ENCODE measurements at places on chromosomes 3 and 15.

- no peak for DNase-seq
These were observed 775.9 kb downstream of the SQOR start for GRCh38 chr15:46410705-46411104.

- no peak for DNase-seq
These were observed 46.4 kb downstream of the MORC1 start for GRCh38 chr3:109071350-109072142.

DNA sequence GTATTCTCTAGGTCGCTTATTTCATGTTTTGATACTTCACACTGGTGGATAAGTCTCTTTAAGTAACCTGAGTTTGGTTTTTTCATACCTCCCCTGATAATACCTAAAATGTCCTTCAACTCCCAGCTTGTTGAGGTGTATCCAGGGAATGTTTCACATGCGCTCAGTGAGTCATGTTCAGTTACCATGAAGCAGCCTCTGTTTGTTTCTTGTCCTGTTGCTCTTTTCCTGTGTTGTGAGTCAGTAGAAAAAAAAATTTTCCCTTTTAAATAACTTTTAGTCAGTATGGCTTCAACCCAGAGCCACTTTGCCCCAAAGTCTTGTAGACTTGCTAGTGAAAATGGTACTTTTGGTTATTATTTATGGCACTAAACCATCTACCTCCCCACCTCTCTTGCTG lies 278.4 kb upstream of the ZPLD1 start:
- DNase-seq, result no peak

DNA sequence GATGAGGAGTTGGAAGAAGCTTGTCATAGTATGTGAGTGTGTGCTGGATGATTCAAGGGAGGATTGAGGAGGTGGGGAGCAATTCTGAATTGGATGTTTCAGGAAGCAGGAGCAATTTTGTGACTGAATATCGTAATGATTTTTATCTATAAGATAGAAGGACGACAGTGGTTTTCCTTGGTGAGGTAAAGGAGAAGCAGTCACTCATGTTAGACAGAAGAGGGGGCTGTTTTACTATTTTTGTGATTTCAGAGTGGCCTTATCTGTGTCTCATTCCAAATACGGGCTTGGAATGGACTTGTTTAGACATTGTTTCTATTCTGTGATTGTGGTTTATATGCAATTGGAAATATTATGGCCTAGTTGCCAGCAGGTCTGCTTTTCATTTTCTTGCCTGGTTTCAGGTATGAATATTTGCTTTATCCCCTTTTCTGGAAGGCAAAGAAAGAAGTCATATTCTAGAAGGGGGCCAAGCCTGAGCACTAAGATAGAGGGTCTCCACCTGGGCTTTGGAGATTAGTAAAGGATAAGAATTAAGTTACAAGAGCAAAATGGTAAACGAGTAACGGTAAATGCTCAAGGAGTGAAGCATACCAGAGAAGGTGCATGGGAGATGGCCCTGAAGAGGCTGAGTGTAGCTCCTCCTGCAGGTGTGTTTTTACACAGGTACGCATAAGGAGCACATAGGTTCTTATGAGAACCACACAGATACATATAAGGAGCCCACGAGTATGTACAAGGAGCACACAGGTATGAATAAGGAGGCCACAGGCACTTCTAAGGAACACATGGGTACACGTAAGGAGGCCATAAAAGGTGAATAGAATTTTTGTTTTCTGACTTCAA lies 124.6 kb upstream of the KCNAB1 start:
- no peak for DNase-seq

DNA sequence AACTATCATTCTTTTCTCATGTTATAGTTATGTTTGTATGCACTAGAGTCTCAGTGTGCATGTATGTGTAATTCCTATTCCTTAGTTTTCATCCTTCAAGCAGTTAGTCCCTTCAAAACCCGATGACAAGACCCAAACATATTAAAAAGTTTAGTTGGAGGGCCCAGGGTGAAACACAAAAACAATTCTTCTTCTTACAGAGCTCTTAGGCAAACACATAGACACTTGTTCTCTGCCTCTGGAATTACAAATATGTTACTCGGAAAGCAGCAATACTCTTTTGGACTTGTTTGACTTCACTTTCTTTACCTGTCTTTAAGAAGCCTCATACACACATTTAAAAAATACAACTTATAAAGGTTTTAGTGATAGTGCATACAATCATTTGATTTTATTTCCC lies 763 bp upstream of the CNTN6 start:
- no peak for DNase-seq

- DNase-seq, result peak; percentile 36
These were observed 29.3 kb upstream of the COL6A5 start for GRCh38 chr3:130316169-130316568.

DNA sequence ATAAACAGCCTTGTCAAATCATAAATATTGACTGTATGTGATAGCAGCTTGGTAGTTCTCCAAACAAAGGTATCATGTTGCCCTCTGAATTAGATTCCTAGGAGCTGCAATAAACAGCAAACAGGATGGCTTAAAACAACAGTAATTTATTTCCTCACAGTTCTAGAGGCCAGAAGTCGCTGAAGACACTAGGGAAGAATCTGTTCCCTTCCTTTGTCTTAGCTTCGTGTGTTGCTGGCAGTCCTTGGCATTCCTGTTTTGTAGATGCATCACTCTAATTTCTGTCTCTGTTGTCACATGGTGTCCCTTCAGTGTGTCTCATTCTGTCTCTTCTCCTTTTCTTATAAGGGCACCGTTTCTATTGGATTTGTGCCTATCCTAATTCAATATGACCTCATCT lies 679.3 kb downstream of the OTOL1 start:
- no peak for DNase-seq

GRCh38 chr3:129123314-129124060 lies 1.9 kb upstream of the RAB43 start:
- no peak for DNase-seq

All from urinary bladder (tissue), 4 donors.